ENCODE measurements at places on chromosomes 4 and X. TPM values are rescaled to one million over a fixed set of nuclear protein-coding genes. Genes with fewer than 3 reads are reported as not detected.

GRCh38 chrX:43618366-43619205 is 37.5 kb upstream of the MAOA start:
- H3K4me1 ChIP-seq, result peaks cover 17% of the 10 kb centered on the region
- H3K27me3 ChIP-seq, result no peaks in the 10 kb centered on the region
- H3K27ac ChIP-seq, result peak overlapping the region; percentile 81
- H3K36me3 ChIP-seq, result no peaks in the 10 kb centered on the region

DNA sequence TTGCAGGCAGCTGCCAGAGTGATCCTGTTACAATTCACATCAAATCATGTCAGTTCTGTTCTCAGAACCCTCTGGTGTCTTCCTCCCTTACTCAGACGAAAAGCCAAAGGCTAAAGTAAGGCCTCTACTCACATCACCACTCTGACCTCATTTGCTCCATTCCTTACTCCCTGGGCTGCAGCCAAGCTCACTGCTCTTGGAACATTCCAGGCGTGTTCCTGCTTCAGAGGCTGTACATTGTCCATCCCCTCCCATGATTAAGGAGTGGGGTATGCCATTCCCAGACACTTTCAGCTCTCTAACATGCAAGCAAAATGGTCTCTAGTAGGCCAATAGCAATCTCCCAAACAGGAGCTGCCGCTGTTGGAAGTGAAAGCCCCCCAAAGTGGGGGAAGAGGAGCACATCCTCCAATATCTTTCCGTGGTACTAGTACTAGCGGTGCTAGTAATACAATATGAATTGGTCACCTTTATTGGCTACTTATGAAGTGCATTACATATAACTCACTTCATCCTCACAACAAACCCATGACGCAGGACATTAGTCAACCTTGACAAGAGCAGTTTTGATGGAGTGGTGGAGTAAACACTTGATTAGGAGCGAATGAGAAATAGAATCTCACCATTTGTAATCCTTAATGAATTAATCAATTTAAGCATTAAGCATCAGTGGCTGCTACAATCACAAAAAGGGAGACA is 15.0 kb downstream of the GAB3 start:
- H3K4me3 ChIP-seq, result no peak overlapping the region
- no peaks in the 10 kb centered on the region for H3K36me3 ChIP-seq
- no peaks in the 10 kb centered on the region for H3K27me3 ChIP-seq

GRCh38 chr4:177356921-177357320 is 47.2 kb downstream of the NEIL3 start:
- no peaks in the 10 kb centered on the region for H3K27me3 ChIP-seq
- no peak for DNase-seq
- H3K27ac ChIP-seq, result no peak overlapping the region

The UCP1 gene
- not detected for polyA plus RNA-seq

The FRMD7 gene
- not detected for polyA plus RNA-seq
